ENCODE measurements at places on chromosomes 3 and 15. TPM values are rescaled to one million over a fixed set of nuclear protein-coding genes. Genes with fewer than 3 reads are reported as not detected.

The IL12A gene
- total RNA-seq: 3.1 TPM

The PCNP gene
- total RNA-seq: 158 TPM

DNA sequence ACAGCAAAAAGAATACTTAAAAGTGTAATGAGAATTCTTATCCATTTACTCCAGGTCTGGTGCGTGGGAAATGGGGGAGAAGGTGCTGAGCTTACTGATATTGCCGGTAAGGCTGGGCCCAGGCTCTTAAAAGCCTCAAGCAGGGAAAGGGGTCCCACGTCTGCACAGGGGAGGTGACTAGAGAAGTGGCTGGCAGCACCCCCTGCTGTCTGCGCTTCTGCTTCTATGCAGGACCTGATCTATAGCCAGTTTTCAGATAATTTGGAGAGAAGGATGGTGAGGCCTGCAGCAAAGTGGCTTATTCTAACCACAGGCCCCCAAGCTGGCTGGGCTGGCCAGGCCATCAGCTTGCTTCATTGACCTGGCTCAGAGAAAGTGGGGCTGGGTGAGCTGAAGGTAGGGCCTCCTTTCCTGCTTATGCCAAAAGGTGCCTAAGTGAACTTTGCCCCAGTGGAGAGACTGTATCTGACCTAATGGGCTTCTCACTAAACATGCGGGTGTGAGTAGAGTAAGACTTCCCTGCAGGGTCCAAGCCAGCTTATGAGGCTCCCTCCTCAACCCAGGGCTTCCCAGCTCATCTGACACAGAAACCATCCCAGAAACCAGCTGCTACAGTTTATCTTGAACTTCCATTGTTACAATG lies 30.9 kb upstream of the ATP1B3 start:
- peak; percentile 38 for DNase-seq

- DNase-seq: no peak
These were observed 547.8 kb upstream of the EPHA6 start for GRCh38 chr3:96266395-96267190.

- no peak for DNase-seq
These were observed 14.6 kb upstream of the IL17RD start for GRCh38 chr3:57179580-57180410.

DNA sequence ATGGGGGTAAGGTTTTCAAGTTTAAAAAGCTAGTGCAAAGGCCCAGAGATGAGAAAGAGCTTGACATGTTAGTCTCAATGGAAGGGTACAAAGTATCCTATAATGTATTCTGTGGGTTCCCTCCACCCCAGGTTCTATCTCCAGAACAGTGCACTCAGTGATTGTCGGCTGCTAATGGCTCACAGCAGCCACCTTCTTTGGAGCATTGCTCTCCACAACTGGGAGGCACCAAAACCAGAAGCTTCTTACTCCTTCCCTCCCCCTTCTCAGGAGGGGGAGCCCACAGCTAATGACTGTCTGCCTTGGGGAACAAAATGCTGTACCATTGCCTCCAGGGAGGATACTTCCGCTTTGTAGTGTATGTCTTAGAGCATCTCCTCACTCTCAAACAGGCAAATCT lies 439.4 kb upstream of the RBMS3 start:
- DNase-seq: no peak

DNA sequence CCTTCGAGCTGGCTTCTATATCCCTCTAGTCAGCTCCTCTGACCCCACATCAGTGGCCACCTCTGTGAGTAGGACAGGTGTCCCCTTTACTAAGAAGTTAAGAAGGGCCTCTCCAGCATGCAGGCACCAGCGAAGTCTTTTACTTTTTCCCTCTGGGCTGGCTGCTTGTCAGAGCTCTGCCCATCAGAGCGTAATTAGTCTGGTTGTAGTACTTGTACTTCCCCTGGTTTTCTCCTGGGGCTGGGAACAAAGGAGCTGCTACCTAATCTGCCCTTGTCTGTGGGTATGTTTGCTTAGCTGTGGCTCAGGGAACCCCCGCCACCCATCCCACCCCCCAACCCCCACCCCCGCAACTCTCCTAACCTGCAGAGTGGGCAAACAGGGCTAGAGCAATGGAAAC lies 27.4 kb upstream of the ALPK3 start:
- DNase-seq: no peak

DNA sequence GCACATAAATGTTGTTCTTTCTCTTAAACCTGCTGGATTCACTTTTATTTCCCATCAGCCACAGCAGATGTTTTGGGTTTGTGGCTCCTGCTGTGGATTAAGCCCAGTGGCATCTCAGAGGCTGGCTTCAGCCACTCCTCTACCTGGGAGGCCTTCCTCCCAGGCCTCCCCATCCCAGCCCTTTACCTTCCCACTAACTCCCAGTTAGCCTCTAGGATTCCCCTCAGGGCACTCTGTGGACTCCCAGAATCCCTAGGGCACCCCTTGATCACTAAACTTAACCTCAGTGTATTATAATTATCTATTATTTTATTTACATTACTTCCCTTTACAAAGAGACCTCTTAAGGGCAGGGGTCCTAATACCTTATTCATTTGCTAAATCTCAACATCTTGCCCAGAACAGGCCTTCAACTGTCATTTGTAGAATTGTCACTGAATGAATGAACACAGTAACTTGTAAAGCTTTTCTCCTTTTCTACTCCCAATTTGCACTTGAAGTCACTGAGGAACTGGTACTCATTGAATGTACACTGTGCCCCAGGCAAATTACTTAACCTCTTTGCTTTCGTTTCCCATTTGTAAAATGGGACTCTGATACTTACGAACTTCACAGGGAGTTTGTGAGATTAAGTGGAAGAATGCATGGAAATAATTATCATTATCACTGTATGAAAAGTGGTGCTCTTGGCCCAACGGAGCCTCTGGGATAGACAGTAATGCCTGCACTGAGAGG lies 8.3 kb downstream of the CCDC13 start:
- no peak for DNase-seq

DNA sequence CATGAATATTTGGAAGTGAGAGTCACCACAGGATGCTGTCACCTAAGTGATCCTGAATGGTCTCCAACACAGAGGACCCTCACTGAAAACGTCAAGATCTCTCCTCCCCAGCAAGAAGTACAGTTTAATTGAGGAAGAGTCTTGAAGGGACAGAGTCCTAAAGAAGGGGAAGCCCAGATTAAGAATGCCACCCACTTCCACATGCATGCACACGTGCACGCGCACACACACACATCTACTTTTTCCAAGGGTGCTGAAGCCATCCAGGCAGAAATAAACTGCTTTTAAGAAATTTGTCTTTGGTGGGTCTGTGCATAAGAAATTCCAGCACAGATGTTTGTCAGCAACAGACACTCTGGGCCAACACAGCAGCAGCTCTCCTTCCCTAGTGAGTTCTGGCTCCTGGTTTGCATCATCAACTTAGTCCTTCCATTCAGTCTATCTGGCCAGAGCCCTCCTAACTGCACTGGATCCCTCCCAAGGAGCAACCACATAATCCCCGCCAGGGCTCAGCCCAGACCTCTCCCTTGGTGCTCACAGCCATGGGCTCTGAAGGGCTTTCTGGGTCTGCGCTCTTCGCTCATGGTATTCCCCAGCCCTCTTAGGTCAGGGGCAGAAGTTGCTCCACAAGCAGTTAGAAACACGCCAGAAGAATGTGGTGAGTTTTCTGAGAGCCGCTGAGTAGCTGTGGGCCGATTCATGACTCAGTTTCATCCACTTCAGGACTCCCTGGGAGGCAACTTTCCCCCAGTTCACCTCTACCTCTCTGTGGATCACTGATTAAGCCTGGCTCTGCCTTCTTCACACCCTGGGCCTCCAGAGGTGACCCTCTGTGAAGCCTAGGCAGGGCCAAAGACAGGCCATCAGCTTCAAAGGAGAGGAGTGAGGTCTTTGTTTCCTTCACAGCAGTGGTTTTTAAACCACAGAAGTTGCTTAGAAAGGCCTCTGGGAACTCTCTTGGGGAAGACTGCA lies 132.6 kb upstream of the LIPC start:
- DNase-seq: no peak

- peak; percentile 20 for DNase-seq
These were observed 604 bp downstream of the KCTD6 start for GRCh38 chr3:58492494-58492905.

GRCh38 chr3:98768961-98769360 lies 5.8 kb downstream of the ST3GAL6 start:
- DNase-seq: no peak

GRCh38 chr3:114775395-114775794 lies 371.7 kb downstream of the ZBTB20 start:
- DNase-seq: no peak

- DNase-seq: no peak
These were observed 53.2 kb downstream of the SLTM start for GRCh38 chr15:58880320-58880719.

DNA sequence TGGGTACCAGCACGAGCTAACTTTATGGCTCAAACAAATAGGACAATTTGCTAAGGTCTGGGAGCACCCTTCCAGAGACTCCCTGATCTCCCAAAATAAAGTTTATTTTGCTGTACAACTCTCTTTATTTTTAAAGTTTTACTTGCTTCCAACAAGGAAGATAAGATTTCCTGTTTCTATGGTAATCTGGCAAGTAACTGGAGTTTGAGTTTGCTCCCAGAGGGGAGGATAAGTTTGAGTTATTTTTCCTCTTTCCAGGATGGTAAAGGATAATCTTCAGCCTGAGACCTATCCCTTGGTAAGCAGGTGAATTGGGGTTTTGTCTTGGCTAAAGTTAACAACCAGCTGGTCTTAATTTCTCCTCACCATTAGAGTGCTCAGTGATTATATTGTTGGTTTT lies 1019.4 kb upstream of the ALCAM start:
- DNase-seq: no peak

GRCh38 chr3:65291448-65292125 lies 603.8 kb upstream of the ADAMTS9 start:
- no peak for DNase-seq

DNA sequence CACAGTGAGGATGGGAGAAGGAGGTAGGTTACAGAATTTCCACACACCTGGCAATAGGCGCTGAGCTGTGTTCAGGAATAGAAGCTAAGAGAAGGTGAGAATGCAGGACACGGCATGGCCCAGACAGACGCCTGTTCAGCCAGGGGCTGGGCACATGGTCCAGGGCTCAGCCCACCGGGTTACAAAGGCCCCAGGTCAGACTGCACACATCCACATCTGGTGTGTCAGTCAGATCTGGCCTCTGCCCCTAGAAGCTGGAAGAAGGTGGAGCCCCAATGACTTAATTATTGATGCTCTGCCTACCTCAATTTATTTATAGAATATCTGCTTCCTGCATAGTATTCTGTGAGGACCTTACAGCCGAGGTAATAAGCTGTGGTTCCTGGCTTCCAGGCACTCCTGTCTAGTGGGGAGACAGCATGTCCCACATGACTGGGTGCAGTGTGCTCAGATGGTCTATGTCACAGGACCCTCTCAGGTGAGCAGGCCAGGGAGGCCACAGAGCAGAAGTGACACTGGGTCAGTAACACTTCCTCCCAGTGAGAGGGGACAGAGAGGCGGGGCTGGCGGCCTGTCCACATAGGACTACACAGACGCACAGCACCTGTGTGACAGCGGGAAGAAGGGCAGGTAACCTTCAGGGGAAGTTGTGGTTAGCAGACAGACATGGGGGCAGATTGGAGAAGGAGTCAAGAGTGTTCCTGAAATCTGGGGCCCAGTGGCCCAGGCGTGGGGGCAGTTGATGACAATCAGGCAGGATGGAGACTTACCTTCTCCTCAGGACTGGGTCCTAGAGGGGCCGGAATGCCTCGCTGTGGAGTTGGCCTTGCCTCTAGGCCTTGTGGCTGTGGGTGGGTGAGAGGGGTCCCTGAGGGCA lies 38.6 kb upstream of the PLXNA1 start:
- no peak for DNase-seq

- DNase-seq: no peak
These were observed 60.5 kb downstream of the SENP2 start for GRCh38 chr3:185646382-185647133.

Data from T-cell (primary cell).